Sigmoid colon (tissue), 7 donors: ENCODE measurements at places on chromosomes 7 and 10. TPM values are rescaled to one million over a fixed set of nuclear protein-coding genes. Genes with fewer than 3 reads are reported as not detected.

GRCh38 chr10:50552771-50553535 is 70.8 kb downstream of the SGMS1 start:
- no peak for DNase-seq

The SPDYE8 gene
- total RNA-seq, result not detected

The MAGI2 gene
- total RNA-seq, result 19.1 TPM

DNA sequence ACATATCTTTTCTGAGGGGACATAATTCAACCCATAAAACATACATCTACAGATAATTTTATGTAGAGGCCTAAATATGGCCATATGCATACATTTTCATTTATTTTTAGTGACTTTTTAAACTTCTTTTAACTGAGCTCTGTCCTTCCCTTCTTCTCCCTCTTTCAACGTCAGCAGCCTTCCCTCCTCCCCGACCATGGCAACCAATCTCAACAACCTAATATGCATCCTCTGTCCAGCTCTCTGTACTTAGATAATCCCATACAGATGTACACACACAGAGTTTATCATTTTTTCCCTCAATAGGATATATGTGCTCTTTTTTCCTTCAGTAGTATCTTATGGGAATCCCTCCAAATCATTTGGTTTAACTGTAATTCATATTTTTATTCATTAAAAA is 94.3 kb downstream of the CCDC71L start:
- DNase-seq, result no peak

The CFAP69 gene
- 23.5 TPM for total RNA-seq

GRCh38 chr7:87016606-87017005 is 42.8 kb downstream of the ELAPOR2 start:
- DNase-seq, result no peak

- no peak for DNase-seq
These were observed 602.7 kb upstream of the SORCS1 start for GRCh38 chr10:107767185-107767584.

- DNase-seq, result no peak
These were observed 491.7 kb downstream of the ARL4A start for GRCh38 chr7:13179011-13179582.

GRCh38 chr10:132019366-132019765 is 37.6 kb upstream of the BNIP3 start:
- peak; percentile 46 for DNase-seq

- DNase-seq, result no peak
These were observed 20.0 kb downstream of the COPG2 start for GRCh38 chr7:130648580-130648979.

- DNase-seq, result no peak
These were observed 404.3 kb upstream of the KLF6 start for GRCh38 chr10:4189281-4189680.

The TYW1B gene
- 3.3 TPM for total RNA-seq

DNA sequence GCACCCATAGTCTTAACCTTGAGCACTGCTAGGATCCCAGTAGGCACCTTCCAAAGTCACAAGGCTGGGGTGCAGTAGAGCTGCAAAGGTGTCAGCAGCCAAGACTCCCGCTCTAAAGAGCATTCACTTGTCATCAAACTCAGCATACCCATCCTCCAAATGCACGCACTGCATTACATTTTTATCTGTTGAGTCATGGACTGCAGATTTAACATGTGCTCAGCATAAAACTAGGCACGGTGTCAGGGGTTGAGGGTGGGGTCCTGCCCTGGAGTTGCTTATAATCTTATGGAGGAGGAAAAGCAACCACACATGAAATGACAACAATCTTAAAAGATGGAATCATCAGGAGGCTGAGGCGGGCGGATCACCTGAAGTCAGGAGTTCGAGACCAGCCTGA is 102.6 kb downstream of the PARP12 start:
- no peak for DNase-seq

DNA sequence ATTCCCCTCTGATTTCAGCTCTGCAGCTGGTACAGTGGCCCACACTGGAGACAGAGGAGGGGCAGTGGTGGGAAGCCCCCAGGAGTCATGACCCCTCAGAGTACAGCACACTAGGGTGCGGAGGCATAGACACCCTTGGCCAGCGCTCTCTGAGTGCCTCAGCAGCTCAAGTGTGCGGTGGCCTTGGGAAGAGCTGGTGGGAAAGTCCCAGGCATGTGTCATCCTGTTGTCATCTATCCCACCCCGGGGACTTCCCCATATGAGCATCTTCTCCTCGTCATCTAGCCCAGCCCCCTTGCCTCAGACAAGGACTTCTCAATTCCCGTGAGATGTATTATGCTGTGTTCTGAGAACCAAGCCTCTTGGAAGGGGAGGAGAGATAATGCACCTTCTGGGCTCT is 15.6 kb upstream of the PPIF start:
- no peak for DNase-seq

DNA sequence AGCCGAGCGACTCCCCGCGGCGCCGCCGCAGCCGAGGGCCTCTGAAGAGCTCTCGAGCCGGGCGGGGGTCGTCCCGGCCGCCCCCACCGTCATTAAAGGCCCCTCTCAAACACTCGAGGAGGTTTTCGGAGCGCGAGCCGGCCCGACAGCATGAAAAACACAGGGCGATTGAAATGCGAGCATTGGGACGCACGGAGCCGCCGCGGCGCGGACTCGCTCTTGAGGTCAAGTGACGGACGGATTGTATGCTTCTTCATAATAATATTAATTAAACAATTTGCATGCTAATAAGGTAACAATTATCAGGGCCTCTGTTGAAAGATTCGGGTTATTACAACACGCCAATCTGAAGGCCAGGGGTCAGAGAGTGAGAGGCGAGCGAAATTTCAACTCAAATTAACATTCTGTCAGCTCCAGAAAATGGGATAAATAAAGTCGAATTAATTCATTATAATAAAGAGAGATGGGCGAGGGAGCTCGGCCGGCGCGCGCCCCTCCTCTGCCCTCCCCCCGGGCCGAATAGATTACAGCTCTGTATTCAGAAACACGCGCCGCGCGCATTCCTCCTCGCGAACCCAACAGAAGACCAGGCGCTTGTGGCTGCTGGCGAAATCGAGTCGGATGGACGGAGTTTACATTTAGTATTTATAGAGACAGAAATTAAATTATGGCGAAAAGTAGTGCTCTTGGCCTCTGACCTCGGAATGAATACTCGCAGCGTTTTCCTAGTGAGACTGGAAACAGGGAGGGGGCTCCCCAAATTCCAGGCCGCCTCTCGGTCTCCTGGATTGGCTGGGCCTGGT is 2.1 kb upstream of the UNCX start:
- DNase-seq, result no peak

DNA sequence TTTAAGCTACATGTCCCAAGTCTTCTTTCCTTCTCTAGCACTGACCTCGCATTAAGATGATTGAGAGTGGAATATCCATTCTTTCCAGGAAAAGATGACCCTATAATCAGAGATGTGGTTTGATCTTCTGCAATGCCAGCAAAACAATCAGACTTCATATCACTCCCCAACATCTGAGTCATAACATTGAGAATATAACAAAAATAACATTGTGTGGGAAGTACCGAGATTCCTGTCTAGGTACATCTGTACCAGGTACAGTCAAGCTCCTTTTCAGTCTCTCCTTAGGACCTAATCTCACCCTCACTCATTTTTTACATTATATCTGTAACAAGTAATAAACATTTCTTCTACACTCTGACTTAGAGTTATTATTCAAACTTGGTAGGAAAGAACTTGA is 201.6 kb downstream of the LRRTM3 start:
- no peak for DNase-seq

The SYT15B gene
- 1.4 TPM for total RNA-seq

DNA sequence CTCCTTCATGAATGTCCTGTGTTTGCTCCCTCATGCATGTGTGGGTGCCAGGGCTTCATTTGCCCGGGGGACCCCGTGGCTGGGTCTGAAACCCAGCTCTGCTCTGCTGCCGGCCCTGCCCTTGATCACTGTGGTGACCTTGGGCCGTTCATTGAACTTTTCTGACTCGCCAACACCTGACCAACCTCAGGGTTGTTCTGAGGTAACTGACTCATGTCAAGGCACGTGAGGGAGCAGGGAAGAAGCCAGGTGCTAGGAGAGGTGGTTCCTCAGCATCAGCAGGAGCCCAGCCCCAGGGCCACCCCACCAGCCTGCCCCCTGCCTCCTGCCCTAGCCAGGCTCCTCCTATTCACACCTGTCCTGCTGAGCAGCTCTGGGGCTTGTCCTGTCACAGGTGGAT is 47.9 kb downstream of the TBATA start:
- no peak for DNase-seq

DNA sequence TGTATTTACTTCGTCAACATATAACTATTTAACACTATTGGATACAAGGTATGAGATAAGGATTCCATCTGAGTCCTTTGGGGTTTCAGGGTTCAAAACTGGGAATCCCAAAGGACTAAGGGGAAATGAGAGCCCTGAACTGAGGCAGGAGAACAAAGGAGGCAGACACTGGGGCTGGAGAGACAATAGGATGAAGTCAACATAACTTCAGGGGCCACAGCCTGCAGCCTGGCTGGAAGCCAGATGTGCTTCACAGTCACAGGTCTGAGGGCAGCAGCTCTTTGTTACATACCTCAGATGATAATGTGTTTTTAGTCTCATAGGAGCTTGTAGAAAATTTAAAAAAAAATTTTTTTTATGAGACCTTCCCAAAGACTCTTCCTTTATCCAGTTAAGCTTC is 73.3 kb downstream of the NRF1 start:
- DNase-seq, result no peak

DNA sequence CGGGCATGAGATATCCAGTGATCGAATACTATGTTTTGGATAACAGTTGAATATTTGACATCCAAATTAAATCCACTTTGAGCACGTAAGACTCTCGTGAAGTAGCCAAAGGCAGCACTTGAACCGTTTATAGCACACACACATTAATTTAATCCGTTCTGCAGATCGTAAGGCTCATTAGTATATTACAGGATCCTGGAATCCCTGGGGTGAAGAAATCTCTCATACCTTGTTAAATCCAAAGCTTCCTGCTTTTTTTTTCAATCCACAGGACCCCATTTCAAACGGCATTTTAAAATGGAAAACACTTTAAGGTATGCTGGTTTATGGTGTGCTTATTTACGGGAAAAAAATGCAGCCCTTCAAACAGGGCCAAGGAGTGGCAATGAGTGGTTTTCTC is 158.4 kb upstream of the ADARB2 start:
- DNase-seq, result no peak

GRCh38 chr7:27940341-27940740 is 200.4 kb downstream of the TAX1BP1 start:
- no peak for DNase-seq

DNA sequence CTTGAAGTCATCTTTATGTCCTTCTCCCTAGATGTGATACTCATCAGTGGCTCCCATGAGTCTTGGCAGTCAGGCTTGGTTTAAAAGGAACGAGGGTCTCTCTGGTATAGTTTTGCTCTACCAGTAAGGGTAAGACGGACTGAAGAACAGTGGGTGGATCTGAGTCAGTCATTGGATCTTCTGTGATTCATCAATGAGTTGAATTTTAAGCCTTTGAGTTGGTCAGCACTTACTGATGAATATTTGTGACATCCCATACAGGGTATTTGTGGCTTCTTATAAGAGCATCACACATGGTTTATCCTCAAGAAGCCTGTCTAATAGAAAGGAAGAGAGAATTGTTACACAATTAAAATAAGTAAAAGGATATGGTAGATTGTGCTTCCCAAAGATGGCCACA is 87.3 kb upstream of the NAMPT start:
- no peak for DNase-seq

GRCh38 chr10:129545261-129545660 is 78.2 kb downstream of the MGMT start:
- no peak for DNase-seq

The TSPAN12 gene
- total RNA-seq, result 19.9 TPM

- DNase-seq, result peak; percentile 91
These were observed 34.2 kb downstream of the CYP17A1 start for GRCh38 chr10:102802920-102803534.

DNA sequence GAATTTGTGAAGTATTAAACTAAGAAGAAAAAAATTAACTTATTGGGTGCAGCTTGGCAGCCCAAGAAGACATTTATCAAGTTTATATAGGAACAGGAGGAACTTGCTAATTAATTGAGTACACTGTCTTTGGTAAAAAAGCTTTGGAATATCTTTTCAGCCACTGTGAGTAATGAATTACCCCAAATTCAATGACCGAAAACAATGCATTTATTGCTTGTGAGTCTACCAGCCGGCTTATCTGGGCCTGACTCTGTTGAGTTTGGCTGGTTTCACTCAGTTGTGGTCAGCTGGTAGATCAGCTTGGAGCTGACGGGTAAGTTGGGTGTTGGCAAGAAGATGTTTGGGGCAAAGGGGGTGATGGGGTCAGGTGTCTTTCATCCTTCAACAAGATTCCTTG is 11.6 kb downstream of the GNG11 start:
- no peak for DNase-seq

DNA sequence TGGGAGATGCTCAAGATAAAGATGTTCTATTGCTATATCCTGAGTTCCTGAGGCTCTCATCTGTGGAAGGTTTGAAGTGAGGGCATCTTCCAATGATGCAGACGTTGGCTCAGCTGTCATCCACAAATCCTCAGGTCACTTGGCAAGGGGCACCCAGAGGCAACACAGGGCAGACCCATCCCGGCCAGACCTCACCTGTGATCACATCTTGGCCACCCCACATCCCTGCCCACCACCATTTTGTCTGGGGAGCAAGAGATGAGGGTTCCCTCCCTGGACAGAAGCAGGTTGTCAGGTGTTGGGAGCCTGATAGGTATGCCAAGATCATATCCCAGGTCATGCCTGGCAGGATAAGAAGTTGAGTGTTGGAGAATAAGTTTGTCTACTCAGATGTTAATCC is 918.2 kb upstream of the ZNF722 start:
- DNase-seq, result no peak

DNA sequence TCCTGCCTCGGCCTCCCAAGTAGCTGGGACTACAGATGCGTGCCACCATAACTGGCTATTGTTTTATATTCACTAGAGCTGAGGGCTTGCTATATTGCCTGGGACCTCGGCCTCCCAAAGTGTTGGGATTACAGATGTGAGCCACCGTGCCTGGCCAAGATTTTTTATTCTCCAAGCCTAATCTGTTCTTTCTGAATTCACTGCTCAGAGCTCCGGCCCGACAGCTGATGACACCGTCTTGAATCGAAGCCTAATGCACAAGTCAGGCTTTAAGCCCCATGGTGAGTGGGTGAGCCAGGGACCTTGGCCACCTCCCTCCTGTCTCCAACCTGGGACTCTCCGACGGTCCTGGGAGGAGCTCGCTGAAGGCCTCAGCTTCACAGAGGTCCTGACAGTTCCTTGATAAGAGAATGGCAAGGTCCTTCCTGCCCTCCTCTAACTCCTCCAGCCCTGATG is 338.9 kb downstream of the WDR37 start:
- DNase-seq, result no peak
